ENCODE measurements at places on chromosomes 6 and 20. TPM values are rescaled to one million over a fixed set of nuclear protein-coding genes. Genes with fewer than 3 reads are reported as not detected.

DNA sequence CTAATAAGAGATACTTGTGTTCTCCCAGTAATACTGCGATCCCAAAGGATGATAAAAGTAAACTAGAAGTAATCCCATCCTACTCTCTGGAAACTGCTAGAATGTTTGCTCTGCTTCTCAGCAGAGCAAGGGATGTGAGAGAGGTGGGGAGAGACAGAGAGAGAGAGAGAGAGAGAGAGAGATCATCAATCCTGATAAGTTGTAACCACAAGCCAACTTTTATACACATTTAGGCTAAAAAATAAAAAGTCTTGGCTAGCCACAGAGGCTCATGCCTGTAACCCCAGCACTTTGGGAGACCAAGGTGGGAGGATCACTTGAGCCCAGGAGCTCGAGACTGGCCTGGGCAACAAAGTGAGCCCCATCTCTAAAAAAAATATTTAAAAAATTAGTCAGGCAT is 16.0 kb upstream of the TRIM38 start:
- no peaks in the 10 kb centered on the region for H3K4me1 ChIP-seq
- no peak for DNase-seq
- no peak overlapping the region for H3K4me3 ChIP-seq
- no peaks in the 10 kb centered on the region for H3K36me3 ChIP-seq

GRCh38 chr20:47280228-47280627 is 76.3 kb downstream of the ZMYND8 start:
- no peaks in the 10 kb centered on the region for H3K4me1 ChIP-seq
- H3K4me3 ChIP-seq, result no peak overlapping the region
- H3K27ac ChIP-seq, result no peak overlapping the region
- no peaks in the 10 kb centered on the region for H3K36me3 ChIP-seq
- no peaks in the 10 kb centered on the region for H3K27me3 ChIP-seq

- no peaks in the 10 kb centered on the region for H3K27me3 ChIP-seq
- no peak for DNase-seq
- no peaks in the 10 kb centered on the region for H3K36me3 ChIP-seq
- no peak overlapping the region for H3K27ac ChIP-seq
- no peak overlapping the region for H3K4me3 ChIP-seq
Measured at GRCh38 chr6:79384845-79385244, 150.4 kb upstream of the HMGN3 start.

DNA sequence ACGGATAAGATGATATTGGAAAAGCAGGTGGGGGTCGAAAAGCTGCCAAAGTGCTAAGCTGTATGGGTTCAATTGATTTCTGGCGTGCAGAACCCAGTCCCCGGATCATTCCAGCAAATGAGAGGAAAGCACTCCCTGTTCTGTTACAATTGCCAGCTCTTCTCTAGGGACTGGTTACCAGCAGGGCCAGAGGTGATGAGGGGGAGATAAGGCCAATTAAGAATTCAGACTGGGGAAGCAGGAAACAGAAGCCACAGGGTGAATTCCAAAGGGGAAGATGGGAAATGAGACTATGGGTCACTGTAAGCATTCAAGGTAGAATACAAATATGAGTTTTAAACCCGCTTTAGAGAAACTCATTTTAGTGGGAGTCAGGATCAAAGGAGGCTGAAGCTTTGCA is 349.4 kb upstream of the MAP3K7 start:
- H3K4me3 ChIP-seq, result no peak overlapping the region
- H3K36me3 ChIP-seq, result no peaks in the 10 kb centered on the region
- no peak for DNase-seq
- H3K27me3 ChIP-seq, result no peaks in the 10 kb centered on the region
- H3K27ac ChIP-seq, result no peak overlapping the region
- H3K4me1 ChIP-seq, result no peaks in the 10 kb centered on the region

DNA sequence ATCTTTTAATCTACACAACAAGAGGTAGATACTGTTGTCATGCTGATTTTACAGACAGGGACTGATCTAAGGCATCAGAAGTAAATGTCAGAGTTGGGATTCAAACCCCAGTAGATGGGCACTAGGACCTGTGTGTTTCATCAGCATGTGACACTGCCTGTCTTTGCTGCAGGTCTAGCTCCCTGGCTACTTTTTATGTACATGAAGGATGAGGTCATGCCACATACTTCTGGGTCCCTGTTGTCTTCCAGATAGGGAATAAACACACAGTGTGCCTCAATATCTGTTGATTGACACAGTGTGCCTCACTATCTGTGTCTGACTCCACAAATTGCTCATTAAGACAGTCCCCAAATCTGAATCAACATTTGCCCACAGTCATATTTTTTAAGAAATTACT is 106.9 kb downstream of the TFAP2B start:
- H3K27ac ChIP-seq, result no peak overlapping the region
- no peak for DNase-seq
- no peak overlapping the region for H3K4me3 ChIP-seq
- no peaks in the 10 kb centered on the region for H3K27me3 ChIP-seq
- H3K4me1 ChIP-seq, result no peaks in the 10 kb centered on the region

GRCh38 chr20:20214757-20215275 is 153.1 kb upstream of the INSM1 start:
- no peaks in the 10 kb centered on the region for H3K36me3 ChIP-seq
- no peak for DNase-seq
- H3K27me3 ChIP-seq, result no peaks in the 10 kb centered on the region
- no peak overlapping the region for H3K4me3 ChIP-seq

DNA sequence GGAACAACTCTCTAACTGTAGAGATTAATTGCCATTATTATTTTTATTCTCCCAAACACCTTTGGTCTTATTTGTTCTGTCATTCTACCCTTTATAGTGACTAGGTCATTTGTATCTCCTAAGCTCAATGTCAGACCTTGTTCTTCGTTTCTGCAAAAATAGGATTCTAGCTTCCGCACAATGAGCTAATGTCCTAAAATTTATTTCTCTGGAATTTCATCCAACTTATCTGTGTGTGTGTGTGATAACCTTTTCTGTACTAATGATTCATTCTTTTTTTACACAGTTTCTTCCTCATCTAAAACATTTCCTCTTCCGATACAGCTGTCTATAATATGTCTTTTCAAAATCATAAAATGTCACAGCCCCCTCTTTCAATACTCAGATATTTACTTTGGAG is 84.5 kb downstream of the DOK5 start:
- H3K4me1 ChIP-seq, result no peaks in the 10 kb centered on the region
- DNase-seq, result no peak
- no peak overlapping the region for H3K4me3 ChIP-seq
- H3K27ac ChIP-seq, result no peak overlapping the region

- no peak overlapping the region for H3K4me3 ChIP-seq
- DNase-seq, result peak; percentile 79
- no peaks in the 10 kb centered on the region for H3K36me3 ChIP-seq
- peaks cover 15% of the 10 kb centered on the region for H3K4me1 ChIP-seq
- H3K27me3 ChIP-seq, result no peaks in the 10 kb centered on the region
- peak overlapping the region; percentile 45 for H3K27ac ChIP-seq
Measured at GRCh38 chr6:16337295-16337975, 99.0 kb downstream of the GMPR start.

- H3K27me3 ChIP-seq, result no peaks in the 10 kb centered on the region
- no peak for DNase-seq
- H3K4me1 ChIP-seq, result peaks cover 18% of the 10 kb centered on the region
- no peaks in the 10 kb centered on the region for H3K36me3 ChIP-seq
- peak overlapping the region; percentile 67 for H3K4me3 ChIP-seq
- H3K27ac ChIP-seq, result peak overlapping the region; percentile 54
Measured at GRCh38 chr20:63854766-63855362, 6.4 kb upstream of the ABHD16B start.

- no peaks in the 10 kb centered on the region for H3K27me3 ChIP-seq
- no peak for DNase-seq
- no peak overlapping the region for H3K27ac ChIP-seq
- H3K36me3 ChIP-seq, result no peaks in the 10 kb centered on the region
- H3K4me3 ChIP-seq, result no peak overlapping the region
Measured at GRCh38 chr6:27650620-27651370, 177.9 kb upstream of the ZNF184 start.

DNA sequence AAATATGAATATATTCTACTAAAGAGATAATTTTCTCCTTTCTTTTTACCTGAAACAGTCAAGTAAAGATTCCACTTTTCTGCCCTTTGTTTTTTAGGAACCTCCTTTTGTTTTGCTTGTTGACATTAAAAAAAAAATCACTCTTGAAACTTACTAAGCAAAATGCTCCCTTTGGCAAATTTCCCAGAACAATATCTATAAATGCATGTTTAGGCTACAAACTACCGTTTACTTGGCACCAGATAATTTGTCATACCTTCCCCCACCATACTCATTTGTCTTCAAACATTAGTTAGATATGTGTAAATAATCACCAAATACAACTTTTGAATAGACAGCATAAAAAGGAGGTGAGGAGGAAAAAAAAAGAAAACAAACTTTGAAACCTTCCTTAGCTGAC is 604.7 kb downstream of the RFPL4B start:
- no peak overlapping the region for H3K4me3 ChIP-seq
- H3K4me1 ChIP-seq, result no peaks in the 10 kb centered on the region
- no peak for DNase-seq
- no peaks in the 10 kb centered on the region for H3K36me3 ChIP-seq

GRCh38 chr6:37987018-37987417 is 167.5 kb downstream of the ZFAND3 start:
- no peaks in the 10 kb centered on the region for H3K27me3 ChIP-seq
- DNase-seq, result no peak
- no peaks in the 10 kb centered on the region for H3K36me3 ChIP-seq
- H3K4me3 ChIP-seq, result no peak overlapping the region
- H3K4me1 ChIP-seq, result no peaks in the 10 kb centered on the region
- no peak overlapping the region for H3K27ac ChIP-seq

GRCh38 chr20:2421247-2421646 is 40.5 kb downstream of the TGM6 start:
- H3K27ac ChIP-seq, result no peak overlapping the region
- DNase-seq, result no peak
- H3K4me3 ChIP-seq, result no peak overlapping the region
- no peaks in the 10 kb centered on the region for H3K27me3 ChIP-seq
- no peaks in the 10 kb centered on the region for H3K36me3 ChIP-seq

DNA sequence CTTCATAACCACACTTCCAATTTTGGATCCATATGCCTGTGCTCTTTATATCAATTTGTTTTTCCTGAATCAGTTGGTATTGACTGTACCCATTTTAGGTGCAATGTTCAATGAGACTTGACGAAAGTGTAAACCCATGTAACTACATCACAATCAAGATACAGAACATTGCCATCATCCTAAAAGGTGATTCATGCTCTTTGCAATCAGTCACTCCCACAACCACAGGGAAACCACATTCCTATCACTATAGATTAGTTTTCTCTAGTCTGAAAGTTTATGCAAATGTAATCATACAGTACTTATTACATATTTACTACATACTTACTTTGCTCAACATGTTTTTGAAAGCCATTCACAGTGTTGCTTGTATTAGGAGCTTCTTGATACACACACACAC is 167.4 kb downstream of the ADGRG6 start:
- H3K27me3 ChIP-seq, result no peaks in the 10 kb centered on the region
- DNase-seq, result no peak
- H3K4me1 ChIP-seq, result no peaks in the 10 kb centered on the region
- H3K4me3 ChIP-seq, result no peak overlapping the region

TAGAP gene
- 2.9 TPM for total RNA-seq

DNA sequence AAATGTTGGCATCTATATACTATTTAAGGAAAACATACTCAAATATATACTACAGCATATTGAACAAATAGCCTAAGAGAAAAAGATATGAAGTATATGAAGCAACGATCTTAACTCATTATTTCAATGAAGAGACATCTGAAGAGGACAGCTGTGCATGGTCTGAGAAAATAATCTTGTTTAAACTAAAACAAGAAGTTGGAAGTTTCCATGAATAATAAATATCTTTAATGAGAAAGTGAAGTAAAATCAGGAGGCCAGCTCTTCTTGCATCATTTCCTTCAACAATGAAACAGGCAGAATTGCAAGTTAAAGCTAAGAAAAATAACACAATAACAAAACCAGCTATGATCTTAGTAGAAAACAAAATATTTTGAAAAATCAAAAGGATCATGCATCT is 1265.4 kb upstream of the MAP3K7 start:
- no peak for DNase-seq
- H3K27ac ChIP-seq, result no peak overlapping the region
- no peaks in the 10 kb centered on the region for H3K4me1 ChIP-seq
- H3K4me3 ChIP-seq, result no peak overlapping the region
- no peaks in the 10 kb centered on the region for H3K36me3 ChIP-seq

- DNase-seq, result no peak
- H3K4me1 ChIP-seq, result no peaks in the 10 kb centered on the region
- peaks cover 7% of the 10 kb centered on the region for H3K36me3 ChIP-seq
- H3K4me3 ChIP-seq, result no peak overlapping the region
Measured at GRCh38 chr6:77136086-77136485, 327.2 kb downstream of the HTR1B start.

- no peaks in the 10 kb centered on the region for H3K36me3 ChIP-seq
- H3K27me3 ChIP-seq, result no peaks in the 10 kb centered on the region
- peak overlapping the region; percentile 85 for H3K4me3 ChIP-seq
Measured at GRCh38 chr6:137867685-137868509, 838 bp downstream of the TNFAIP3 start.

DNA sequence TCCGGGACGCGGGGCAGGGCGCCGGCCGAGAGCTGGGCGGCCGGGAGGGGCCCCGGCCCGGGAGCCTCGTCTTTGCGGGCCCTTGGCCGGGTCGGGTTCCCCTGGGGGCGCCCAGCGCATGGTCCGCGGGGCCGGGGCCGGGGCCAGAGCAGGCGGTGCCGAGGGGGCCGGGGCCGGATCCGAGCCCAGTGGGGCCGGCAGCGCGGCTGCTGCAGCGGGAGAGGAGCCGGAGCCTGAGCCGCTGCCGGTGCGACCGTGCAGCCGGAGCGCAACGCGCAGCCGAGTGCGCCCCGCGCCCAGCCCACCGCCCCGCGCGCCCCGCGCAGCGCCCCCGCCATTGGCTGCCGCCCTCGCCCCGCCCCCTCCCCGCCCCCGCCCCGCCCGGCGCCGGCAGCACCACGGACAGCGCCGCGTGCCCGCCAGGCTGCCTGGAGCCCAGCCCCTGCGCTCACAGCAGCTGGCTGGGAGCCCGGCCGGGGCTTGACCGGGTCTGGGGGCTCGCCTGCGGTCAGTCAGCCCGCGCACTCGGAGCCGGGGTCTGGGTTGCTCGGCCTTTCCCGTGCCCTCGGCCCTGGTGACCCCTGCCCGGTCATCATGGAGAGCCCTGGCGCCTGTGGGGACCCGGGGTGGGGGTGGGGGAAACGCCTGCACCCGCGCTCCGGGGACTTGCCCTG is at the start of gene HRH3:
Gene HRH3 (minus strand): TSS at position 287 of the 674 bp plus-strand sequence. CDS start 308 bp downstream, outside the sequence.
- DNase-seq, result no peak
- H3K4me3 ChIP-seq, result peak within 1 kb of the TSS; percentile 63
- H3K27me3 ChIP-seq, result peaks cover 4% of the 10 kb centered on the region

DNA sequence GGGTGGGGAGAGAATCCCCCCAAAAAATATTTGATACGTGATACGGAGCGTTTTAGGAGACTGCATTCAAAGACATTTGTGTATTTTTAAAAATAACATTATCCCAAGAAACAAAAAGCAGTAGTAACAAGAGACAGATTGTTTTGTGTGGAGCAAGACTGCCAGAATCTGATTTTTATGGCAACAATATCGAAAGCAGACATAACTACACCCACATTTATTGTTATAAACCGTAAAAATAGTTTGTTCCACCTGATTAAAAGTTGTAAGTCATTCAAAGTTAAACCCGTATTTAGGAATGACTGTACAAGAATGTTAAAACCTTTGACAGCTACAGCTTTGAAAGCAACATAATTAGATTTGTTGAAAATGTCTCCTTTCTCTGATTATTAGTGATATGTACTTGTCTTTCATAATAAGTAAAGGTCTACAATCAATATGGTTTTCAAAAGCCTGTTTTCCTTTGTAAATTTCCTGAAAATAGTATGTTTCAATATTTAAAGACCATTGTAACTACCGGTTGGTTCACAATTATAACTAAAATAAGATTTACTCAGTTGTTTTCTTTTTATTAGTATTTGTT is 2.7 kb downstream of the EYA4 start:
- H3K4me1 ChIP-seq, result no peaks in the 10 kb centered on the region
- no peak overlapping the region for H3K27ac ChIP-seq
- no peaks in the 10 kb centered on the region for H3K36me3 ChIP-seq
- no peaks in the 10 kb centered on the region for H3K27me3 ChIP-seq
- no peak overlapping the region for H3K4me3 ChIP-seq
- no peak for DNase-seq
